Stimulated activated CD4-positive, alpha-beta T cell treated with anti-CD3 and anti-CD28 coated beads, Interleukin-1b, Interleukin-23, amount 100 ng/mL, for 4 hours (primary cell): ENCODE measurements at places on chromosomes 4 and X.

GRCh38 chrX:40474645-40475044 lies 106.1 kb upstream of the ATP6AP2 start:
- no peak for DNase-seq

- no peak for DNase-seq
Observed at GRCh38 chr4:19386786-19387185, 864.9 kb upstream of the SLIT2 start.

DNA sequence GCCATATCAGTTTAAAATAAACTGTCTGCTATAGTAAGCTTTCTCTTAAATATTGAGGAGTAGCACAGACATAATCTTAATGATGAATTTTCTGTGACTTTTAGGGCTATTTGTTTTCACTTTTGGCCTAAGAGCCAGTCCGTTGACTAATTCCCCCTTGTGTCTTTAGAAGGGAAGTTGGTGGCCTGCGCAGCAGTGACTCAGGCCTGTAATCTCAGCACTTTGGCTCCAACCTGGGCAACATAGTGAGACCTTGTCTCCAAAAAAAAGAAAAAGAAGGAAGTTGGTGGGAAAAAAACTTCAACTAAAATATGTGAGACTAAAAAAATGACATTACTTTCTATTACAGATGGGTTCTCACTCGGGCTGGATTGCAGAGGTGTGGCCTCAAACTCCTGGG lies 3.4 kb downstream of the NCAPG start:
- no peak for DNase-seq

GRCh38 chr4:150217808-150218207 lies 139.6 kb downstream of the DCLK2 start:
- DNase-seq: no peak
